CD14-positive monocyte (primary cell): ENCODE measurements at places on chromosomes 5 and 9. TPM values are rescaled to one million over a fixed set of nuclear protein-coding genes. Genes with fewer than 3 reads are reported as not detected.
A peak's percentile ranks its signal among the peaks of the same experiment; 100 is the strongest.

Gene NSG2
- polyA plus RNA-seq = not detected

Gene BTNL3
- polyA plus RNA-seq = not detected

Gene PCDHGA3
- polyA plus RNA-seq = not detected

DNA sequence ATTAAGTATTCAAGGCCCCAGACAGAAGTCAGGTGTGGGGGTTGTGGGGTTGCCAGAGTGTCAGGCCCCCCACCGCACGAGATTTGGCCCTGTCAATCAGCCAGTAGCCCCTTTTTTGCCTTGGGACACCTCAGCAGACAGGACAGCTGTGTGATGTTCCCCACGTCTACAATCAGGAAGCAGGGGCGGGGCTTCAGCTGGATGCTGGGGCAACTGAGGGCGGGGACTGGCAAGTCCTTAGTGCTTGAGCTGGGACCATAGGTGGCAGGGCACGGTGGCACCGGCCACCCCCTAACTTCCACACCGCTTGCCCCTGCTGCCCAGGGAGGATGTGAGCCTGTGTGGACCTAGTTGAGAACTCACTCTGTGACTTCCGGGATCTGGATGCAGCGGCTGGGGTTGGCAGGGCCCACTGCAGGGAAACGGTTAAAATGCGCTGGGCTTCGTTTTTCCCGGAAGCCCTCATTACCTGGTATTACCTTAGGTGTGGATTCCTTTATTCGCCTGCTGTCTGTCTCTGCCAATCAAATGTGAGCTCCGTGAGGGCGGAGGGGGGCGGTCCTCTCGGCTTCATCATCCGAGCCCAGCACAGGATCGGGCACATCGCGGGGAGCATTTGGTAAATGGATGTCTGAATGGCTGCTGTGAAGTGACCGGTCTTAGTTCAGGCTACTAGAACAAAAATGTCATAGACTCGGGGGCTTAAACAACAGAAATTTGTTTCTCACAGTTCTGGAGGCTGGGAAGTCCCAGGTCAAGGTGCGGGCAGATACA lies 7.5 kb upstream of the GTF3C5 start:
- H3K36me3 ChIP-seq = no peaks in the 10 kb centered on the region
- no peak overlapping the region for H3K27ac ChIP-seq
- H3K4me1 ChIP-seq = peaks cover 3% of the 10 kb centered on the region
- peak; percentile 15 for DNase-seq
- no peak overlapping the region for H3K4me3 ChIP-seq

- H3K27ac ChIP-seq = no peak overlapping the region
- DNase-seq = no peak
- no peak overlapping the region for H3K4me3 ChIP-seq
- peaks cover 18% of the 10 kb centered on the region for H3K27me3 ChIP-seq
- H3K4me1 ChIP-seq = peaks cover 11% of the 10 kb centered on the region
- H3K36me3 ChIP-seq = no peaks in the 10 kb centered on the region
Observed at GRCh38 chr5:150153957-150154617, 1.6 kb downstream of the PDGFRB start.

- H3K36me3 ChIP-seq = peaks cover 82% of the 10 kb centered on the region
- no peaks in the 10 kb centered on the region for H3K27me3 ChIP-seq
- no peak within 1 kb of the TSS for H3K4me3 ChIP-seq
Observed at GRCh38 chr5:140673187-140673976, at the start of gene DND1. Gene DND1 (minus strand): TSS chr5:140673576. CDS start chr5:140673542, 34 bp downstream.
